A549 treated with RU486 at 1 μM for 4 hours (cell line): ENCODE measurements at places on chromosomes 12 and 14. TPM values are rescaled to one million over a fixed set of nuclear protein-coding genes. Genes with fewer than 3 reads are reported as not detected.

Gene KRT74
- not detected in 5 replicates for total RNA-seq

Gene LHX5
- 0.03 TPM in 1 of 5 replicates, not detected in the others for total RNA-seq

Gene INHBC
- total RNA-seq = not detected in 5 replicates

Gene MSI1
- total RNA-seq = 0.59 to 1.6 TPM (median 1.4 TPM) in 5 replicates
